ENCODE measurements at places on chromosomes 5 and 9.

DNA sequence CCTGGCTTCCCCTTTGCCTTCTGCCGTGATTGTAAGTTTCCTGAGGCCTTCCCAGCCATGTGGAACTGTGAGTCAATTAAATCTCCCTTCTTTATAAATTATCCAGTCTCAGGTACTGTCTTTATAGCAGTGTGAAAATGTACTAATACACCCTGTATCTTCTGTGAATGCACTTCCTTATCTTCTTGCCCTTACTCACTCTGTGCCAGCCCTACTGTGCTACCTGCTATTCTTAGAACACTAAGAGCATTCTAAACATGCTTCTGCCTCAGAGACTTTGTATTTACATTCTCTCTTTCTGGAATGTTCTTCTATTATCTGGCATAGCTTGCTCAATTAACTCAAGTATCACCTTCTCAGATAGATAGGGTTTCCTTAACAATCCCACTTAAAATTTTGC lies 164.4 kb upstream of the EDIL3 start:
- DNase-seq = no peak

DNA sequence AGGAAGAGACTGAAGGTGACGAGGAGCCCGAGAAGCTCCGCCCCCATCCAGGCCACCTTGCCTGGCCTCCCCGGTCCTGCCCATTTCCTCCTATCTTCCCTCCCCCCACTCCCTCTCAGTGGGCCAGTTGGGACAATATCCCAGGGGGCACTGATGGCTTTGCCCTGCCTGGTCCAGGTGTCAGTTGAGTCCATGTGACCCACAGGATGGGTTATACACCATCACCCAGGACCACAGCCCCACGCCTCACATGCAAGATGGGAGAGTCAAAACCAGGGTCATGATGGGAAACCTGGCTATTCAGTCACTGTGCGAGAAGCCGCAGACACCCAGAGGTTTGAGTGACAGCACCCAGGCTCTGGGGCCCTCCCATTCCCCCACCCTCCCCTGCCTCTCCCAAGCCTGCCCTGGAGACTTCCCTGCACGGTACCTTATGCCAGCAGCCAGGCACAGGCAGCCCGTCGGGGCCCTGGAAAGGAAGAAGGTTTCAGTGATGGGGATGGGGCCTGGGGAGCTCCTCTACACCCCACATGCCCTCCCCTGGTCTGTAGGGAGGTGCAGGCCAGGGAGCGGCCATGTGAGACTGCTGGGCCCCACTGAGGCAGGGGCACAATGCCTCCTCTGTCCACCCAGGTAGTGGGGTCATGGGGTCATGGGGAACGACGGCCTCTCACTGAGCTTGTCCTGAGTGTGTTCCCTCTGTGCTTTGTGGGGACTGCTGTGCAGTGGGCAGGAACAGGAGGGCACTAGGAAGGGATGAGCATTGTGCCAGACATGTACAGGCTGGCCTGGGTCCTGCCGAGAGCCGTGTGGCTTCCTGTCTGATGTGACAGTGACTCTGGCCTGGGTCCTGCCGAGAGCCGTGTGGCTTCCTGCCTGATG lies 6.3 kb upstream of the PHYKPL start:
- DNase-seq = no peak

DNA sequence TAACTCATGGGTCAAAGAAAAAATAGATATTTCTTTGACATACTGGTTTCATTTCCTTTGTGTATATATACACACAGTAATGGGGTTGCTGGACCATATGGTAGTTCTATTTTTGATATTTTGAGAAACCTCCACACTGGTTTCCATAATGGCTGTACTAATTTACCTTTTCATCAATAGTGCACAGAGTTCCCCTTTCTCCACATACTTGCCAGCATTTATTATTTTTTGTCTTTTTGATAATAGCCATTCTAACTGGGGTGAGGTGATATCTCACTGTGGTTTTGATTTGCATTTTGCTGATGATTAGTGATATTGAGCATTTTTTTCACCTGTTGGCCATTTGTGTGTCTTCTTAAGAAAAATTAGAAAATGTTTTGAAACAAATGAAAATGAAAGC lies 78.4 kb upstream of the CKMT2 start:
- DNase-seq = no peak

GRCh38 chr9:18826248-18826647 lies 206.8 kb downstream of the SAXO1 start:
- DNase-seq = no peak

GRCh38 chr9:109499631-109500410 lies 1.7 kb upstream of the PTPN3 start:
- DNase-seq = peak; percentile 75

- DNase-seq = no peak
Observed at GRCh38 chr5:27639005-27639612, 600.7 kb upstream of the CDH9 start.

- no peak for DNase-seq
Observed at GRCh38 chr9:106916466-106917235, 53.7 kb downstream of the ZNF462 start.

DNA sequence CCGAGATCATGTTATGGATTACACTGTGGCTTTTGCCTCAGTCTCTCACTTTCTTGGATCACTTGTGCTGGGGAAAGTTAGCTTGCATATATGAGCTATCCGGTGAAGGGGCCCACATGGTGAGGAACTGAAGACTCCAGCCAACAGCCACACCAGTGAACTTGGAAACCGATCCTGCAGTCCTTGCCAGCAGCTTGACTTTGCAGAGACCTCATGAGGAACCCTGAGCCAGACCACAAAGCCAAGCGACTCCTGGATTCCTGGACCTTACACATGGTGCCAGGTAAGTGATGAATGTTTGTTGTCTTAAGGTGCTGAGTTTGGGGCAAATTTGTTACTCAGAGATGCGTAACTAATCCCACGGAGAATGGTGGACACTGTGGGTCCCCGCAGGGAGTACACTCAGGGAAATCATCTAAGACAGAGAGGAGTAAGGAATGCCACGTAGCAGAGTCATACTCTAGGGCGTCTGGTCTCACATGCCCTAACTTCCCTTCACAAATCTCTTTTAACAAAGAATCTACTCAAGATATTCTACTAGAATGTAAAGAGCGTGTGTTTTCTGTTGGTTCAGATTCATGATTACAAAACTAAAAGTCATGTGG lies 76.5 kb upstream of the PJA2 start:
- no peak for DNase-seq

GRCh38 chr5:179798144-179798770 lies 4.5 kb downstream of the LTC4S start:
- peak; percentile 72 for DNase-seq

GRCh38 chr5:6454628-6455053 lies 6.0 kb downstream of the UBE2QL1 start:
- DNase-seq = no peak

DNA sequence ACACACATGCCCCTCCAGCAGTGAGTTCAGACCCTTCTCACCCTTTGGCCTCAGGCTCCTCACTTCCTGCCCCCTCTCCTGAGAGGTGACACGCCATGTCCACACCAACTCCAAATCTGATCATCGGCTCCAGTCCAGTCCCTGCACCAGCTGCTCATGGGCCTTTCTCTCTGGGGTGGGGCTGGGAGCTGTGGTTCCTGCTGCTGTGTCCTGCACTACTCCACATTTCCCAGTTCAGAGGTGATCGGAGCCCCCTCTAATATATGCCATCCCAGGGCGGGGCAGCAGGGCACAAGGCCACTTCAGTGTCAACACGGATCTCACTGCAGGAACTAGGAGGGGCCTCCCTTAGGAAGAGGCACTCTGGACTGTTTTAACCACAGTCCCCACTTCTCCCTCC lies 91.5 kb downstream of the ADAMTS2 start:
- peak; percentile 63 for DNase-seq

DNA sequence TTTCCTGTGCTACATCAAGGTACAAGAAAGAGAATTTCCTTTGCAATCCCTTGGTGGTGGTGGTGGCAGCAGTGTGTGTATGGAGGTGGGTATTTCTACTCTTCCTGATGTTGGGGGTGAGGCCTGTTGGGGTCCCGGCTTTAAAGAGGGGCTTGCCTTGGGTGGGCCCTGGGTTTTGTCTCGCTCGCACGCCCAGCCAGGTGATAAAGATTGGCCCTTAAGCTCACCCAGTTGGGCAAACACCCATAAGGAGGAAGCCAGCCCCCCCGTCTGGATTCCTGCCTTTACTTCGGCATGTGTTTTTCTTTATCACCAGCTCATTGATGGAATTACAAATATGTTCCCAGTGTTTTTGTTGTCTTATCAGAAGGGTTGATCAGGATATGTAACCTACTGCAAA lies 16.0 kb upstream of the SARDH start:
- no peak for DNase-seq

GRCh38 chr9:137743695-137744094 lies 124.9 kb downstream of the EHMT1 start:
- DNase-seq = peak; percentile 41

DNA sequence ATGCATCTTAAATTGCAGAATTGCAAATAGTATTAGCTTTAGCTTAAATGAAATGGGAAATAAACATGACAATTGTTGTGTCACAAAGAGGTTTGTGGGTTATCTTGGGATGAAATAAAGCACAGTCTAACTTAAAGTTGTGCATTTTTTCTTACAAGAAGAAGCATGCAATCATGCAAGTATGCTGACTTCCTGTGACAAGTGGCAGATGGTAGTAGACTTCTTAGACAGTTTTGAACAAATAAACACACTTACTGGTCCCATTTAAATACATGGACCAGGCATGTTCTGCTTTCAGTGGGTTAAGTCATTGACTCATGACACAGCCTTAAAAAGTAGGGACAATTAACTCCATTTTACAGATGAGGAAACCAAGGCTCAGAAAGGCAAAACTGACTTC lies 15.9 kb upstream of the C5orf63 start:
- DNase-seq = no peak

DNA sequence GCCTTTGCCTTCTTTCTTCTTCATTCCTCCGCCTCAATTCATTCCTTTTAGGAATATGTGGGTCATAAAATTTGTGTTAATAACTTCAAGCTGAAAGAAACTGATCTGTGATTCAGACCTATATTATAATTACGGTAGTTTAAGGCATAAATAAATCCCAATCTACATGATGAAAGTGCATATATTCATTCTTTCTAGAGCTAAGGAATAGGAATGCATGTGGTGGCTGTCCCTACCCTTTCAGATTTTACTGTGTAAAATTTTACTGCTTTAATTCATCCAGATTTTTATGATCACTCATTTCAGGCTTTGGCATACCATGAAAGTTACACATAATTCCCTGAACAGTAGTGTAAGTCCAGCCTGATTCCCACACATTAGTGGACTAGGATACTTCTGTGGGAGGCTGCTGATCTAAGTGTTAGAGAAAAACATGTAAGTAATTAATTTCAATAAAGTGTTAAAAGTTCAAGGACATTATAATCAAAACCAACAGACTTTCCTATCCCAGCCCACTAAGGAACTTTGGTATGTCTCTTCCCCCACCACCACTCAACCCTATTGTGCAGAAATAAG lies 83.1 kb downstream of the HINT1 start:
- no peak for DNase-seq

- no peak for DNase-seq
Observed at GRCh38 chr9:134336228-134336627, 10.0 kb downstream of the RXRA start.

Measured in suprapubic skin (tissue), 4 donors.